ENCODE measurements at places on chromosomes 12 and 14.

DNA sequence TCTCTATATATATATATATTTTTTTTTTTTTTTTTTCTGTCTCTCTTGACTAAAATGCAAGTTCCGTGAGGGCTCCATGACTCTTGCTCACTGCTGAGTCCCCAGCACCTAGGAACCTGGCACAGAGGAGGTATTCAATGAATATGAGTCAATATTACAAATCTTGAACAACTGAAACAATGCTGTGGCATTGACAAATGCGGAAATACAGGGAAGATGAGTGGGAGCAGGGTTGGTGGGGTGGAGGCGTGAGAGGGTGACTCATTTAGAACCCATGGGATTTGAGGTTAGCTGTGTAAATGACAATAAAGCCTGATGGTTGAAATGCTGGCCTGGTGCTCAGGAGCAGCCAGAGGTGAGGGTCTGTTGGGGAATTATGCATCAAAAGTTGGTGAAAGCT lies 121.7 kb upstream of the FUT8 start:
- DNase-seq: no peak

DNA sequence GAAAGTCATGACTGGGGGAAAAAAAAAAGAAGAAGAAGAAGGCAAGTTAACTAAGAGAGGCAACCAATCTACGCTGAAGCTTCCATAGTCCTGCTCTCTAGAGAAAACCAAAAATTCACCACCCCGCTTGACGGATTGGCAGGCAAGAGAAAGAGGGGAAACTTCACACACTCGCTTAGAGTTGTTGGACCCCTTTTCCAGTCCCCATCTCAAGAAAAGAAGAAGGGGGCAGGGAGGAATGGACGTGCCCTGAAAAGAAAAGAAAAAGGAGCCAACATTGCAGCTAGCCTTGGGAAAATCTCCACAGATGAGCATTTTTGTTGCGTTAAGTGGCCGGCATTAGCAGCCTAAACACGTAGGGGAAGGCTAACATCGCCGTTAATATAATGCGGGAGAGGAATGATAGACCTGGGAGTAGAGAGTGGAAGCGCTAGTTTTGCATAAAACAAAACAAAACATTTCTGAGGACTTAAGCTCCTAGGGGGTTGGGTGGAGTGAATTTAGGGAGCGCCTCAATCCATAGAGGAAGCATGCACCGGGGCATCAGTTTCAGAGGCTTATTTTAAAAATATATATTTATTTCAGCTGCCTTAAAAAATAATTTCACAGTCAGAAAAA lies 11.3 kb upstream of the FOXG1 start:
- no peak for DNase-seq

GRCh38 chr12:12542964-12543363 lies 19.7 kb downstream of the DUSP16 start:
- DNase-seq: no peak

- no peak for DNase-seq
These were observed 6.6 kb downstream of the E2F7 start for GRCh38 chr12:77058740-77059139.

GRCh38 chr12:82810568-82810967 lies 123.9 kb downstream of the TMTC2 start:
- no peak for DNase-seq

GRCh38 chr14:98325761-98326160 lies 946.2 kb downstream of the BCL11B start:
- no peak for DNase-seq

GRCh38 chr12:68772714-68773113 lies 26.7 kb downstream of the SLC35E3 start:
- no peak for DNase-seq

DNA sequence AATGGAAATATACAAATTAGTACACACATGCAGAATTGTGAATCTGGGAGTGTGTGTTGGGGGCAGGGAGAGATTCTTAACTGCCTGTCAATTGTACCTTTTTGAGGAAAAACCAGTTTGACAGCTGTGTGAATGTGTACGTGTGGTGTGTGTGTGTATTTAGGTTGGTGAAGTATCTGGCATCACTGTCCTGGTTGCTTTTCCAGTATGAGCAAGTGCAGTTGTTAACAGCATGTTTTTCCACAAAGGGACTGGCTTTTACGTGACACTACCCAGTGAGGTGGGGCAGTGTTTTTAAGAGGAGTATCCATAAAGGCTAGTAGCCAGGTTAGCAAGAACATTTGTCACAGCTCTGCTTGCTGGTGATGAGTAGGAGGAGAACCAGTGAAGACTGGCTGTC lies 56.1 kb downstream of the DAAM1 start:
- no peak for DNase-seq

- DNase-seq: peak; percentile 17
These were observed at the start of gene MAP1LC3B2 for GRCh38 chr12:116559162-116559935. MAP1LC3B2 (plus strand) TSS chr12:116559381; CDS start chr12:116575943, 16,562 bp downstream.

DNA sequence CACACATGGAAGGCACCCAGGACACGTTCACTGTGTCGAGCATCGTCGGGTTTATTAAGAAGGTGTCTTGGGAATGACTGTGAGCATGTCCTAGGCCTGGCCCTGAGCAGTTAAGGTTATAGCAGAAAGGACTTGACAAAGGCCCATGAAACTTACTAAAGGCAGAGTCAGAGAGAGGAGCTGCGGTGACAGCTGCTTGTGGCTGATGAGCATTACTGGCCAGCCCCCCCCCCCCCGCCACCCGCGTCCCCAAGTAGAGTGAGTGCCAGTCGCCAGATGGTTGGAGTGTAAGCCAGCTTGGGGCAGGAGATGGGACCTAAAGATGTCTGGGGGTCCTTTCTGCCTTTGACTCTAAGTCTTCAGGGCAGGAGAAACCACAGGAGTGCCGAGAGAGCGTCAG lies 169.9 kb downstream of the TSPAN9 start:
- DNase-seq: no peak

- no peak for DNase-seq
These were observed 475.6 kb downstream of the PDZRN4 start for GRCh38 chr12:41663598-41664265.

DNA sequence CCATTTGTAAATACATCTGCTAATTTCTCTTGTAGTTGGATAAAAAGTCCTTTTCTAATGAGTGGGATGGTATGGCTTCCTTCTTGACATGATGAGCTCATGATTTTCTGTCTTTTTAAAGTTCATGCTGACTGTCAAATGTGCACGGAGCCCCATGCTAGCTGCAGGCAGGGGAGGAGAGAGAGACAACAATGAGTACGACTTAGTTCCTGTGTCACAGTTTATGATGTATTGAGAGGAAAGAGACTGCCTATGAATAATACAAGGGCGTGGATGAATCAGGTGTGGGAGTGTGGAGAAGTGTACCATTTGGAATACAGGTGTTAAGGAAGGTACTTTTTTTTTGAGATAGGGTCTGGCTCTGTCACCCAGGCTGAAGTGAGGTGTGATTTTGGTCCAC lies 10.7 kb upstream of the TBC1D30 start:
- DNase-seq: no peak

DNA sequence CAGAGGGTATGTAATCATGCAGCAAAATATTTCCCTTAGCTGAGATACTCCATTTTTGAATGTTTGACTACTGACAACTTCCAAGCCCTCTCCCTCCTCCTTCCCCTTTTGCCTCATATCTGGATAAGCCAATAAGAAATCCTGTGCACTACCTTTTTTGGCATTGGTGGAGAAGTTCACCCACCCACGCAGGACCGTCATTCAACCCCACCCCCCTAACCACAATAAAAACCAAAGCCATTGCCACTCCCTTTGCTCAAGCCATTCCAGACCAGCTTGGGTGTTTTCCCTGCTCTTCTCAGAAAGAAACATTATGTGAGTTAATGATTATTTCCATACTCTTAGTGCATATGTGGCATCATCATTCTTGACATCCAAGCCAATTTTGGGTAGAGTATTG lies 176.7 kb downstream of the PTPN11 start:
- DNase-seq: no peak

DNA sequence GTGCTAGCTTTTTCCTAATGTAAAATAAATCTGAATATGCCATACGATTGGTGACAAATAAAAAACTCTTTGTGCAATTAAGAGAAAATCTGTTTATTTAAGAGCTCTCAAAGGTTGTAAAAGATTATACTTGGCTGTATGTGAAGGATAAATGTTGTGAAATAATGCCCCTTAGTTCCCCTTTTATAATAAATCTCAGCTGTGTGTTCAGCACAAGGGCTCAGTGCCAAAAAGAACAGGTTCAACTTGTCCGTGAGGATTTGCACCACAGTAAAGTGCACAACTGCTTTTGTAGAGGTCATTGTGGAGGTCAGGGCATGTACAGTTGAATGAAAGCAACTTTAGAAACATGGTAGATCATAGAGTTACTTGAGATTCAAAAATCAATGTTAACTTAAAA lies 118.6 kb downstream of the TRMT5 start:
- no peak for DNase-seq

GRCh38 chr12:76069339-76069738 lies 15.1 kb downstream of the NAP1L1 start:
- no peak for DNase-seq

DNA sequence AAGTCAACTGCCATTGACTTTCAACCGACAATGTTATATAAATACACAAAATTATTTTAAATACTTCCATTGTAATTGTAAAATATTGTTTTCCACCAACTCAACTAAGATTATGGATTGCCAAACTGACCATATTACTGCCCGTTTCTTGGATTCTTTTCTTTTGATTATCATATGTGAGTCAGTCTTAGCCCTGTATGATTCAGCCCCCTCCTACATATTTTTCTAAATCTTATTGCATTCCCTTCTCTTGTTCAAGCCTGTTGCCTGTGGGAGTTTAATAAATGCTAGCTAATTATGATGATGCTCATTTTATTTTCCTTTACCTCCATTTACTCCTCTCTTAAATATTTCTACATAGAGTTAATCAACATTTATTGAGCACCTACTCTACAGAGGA lies 6.8 kb downstream of the RASSF9 start:
- no peak for DNase-seq

GRCh38 chr12:82910246-82910893 lies 223.7 kb downstream of the TMTC2 start:
- no peak for DNase-seq

- DNase-seq: no peak
These were observed 138.2 kb upstream of the LHX5 start for GRCh38 chr12:113609692-113610469.

DNA sequence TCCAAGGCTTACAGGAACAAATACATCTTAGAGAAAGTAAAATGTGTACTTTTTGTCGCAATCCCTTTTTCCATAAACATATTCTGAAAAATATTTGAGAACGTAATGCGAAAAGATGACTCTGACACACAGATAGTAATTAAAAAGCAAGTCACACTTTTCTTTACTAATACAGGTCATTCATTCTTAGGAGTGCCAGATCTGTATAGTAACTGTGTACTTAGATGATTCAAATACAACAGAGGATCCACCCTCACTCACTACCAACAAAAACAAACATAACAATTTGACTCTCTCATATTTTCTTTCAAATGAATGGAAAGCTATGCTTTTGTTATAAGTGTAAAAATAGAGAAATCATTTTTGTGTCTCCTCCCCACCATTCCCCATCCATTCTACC lies 795.4 kb downstream of the SLC6A15 start:
- no peak for DNase-seq

- DNase-seq: no peak
These were observed 97.8 kb upstream of the KRAS start for GRCh38 chr12:25348593-25348895.

DNA sequence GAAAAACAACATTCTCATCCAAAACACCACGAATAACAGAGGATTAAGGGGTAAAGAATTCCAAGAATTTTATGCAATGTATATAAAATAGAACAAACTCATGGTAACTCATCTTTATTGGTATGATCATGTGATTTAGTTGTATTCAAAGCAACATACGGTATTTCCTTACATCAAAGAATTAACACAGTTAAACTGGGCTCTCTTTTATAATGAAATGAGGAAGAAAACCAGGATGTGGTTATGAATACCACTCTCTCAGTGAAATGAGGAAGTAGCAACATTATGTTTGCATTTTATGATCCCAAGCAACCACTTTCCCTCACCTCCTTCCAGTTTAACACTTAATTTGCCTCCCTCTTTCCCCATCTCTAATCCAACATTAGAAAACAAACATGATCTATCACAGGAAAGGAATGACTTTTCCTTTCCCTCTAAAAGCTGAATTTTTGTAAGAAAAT lies 22.9 kb downstream of the SPTLC2 start:
- no peak for DNase-seq

DNA sequence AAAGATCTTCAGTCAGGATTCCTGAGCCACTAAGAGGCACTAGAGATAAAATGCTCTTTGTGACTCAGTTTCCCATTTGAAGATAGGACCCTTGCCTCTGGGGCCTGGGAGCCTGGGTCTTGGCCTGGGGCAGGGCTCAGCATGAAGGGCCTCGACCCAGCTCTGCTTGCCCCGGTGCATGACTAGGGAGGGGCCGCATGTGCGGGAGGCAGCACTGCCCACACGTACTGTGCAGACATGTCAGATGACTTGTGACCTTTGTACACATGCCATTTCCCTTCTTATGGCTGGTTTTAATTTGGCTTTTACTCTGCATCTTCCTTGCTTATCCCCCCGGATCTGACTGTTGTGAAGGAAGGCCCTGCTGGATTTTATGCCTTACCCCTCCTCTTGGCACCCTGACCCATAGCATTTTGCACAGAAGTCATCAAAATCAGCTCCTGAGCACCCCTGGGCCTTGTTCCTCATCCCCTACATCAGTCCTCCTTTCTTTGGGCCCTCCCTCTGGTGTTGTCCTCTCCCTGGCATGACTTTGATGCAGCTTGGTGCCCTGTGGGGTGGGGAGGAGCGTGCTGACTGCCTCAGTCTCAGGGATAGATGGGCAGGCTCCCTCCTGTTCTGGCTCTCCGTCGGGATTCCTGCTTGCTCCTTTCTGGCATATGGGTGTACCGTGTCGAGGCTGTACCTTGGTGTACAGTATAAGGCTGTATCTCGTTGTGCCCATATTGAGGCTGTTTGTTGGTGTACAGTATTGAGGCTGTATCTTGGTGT lies 4.4 kb downstream of the CLSTN3 start:
- no peak for DNase-seq

Measured in NCI-H187 (cell line).